Fibroblast of the conjunctiva (primary cell): ENCODE measurements at places on chromosomes 2 and 18.

GRCh38 chr2:237156031-237156856 lies 70.6 kb downstream of the COPS8 start:
- peak; percentile 74 for DNase-seq

- DNase-seq = peak; percentile 76
Measured at GRCh38 chr2:200383380-200384110, 77.1 kb downstream of the SPATS2L start.

DNA sequence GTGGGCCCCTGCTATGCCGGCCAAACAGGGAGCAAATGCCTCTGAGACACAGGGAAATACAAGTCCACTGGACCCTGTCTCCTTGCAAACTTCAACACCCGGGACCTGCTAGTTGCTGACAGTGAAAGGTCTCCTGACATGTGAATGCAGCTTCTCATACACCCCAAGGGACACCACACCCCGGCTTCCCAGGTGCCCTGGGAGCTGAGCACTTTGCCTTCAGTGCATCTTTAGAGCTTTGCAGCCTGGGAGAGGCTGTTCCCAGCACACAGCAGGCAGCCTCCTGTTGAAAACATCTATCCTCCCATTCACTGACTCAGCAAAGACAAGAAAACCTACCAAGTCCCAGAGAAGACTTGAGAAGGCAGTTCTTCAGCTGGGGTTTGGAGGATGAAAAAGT lies 143.4 kb downstream of the COL6A3 start:
- no peak for DNase-seq

DNA sequence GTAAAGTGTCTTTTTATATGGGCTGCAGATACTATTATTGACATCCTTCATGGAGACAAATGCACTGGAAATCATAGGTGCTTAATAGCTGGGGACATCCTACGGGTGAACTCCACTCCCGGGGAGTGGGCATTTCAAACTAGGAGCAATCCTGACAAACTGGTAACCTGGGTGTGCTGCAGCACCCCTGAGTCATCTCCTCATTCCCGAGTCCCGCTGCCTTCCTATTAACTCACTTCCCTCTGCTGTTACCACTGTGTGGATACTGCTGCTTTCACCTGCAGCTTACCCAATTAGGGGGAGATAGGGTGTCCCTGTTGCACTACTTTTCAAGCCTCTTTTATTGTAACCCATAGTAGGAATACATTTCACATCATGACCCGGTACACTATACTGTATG lies 134.2 kb downstream of the RAPGEF4 start:
- DNase-seq = no peak

DNA sequence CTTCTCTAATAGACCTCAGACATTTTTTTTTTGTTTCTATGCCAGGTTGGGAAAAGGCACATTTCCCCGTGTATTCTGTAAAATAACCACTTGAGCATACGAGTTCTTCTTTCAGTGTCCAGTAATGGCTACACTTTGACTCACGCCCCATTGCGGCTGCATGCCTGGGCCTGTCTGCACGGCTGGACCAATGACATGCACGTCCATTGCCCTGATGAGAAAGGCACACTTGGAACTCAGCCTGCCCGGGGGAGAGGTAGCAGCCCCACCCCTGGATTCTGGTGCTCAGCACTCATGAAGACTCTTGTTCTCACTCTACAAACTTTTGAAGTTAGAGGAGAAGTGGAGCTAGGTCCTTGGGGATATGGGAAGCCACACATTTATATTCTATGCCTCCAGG lies 5.8 kb downstream of the PCARE start:
- no peak for DNase-seq

- DNase-seq = no peak
Measured at GRCh38 chr2:241011751-241012510, 13.5 kb downstream of the SNED1 start.

GRCh38 chr2:68936427-68936826 lies 16.3 kb downstream of the GKN2 start:
- DNase-seq = no peak

- DNase-seq = no peak
Measured at GRCh38 chr2:64112016-64112415, 32.2 kb downstream of the PELI1 start.

- DNase-seq = peak; percentile 41
Measured at GRCh38 chr2:1556776-1557466, 143.7 kb downstream of the TPO start.

DNA sequence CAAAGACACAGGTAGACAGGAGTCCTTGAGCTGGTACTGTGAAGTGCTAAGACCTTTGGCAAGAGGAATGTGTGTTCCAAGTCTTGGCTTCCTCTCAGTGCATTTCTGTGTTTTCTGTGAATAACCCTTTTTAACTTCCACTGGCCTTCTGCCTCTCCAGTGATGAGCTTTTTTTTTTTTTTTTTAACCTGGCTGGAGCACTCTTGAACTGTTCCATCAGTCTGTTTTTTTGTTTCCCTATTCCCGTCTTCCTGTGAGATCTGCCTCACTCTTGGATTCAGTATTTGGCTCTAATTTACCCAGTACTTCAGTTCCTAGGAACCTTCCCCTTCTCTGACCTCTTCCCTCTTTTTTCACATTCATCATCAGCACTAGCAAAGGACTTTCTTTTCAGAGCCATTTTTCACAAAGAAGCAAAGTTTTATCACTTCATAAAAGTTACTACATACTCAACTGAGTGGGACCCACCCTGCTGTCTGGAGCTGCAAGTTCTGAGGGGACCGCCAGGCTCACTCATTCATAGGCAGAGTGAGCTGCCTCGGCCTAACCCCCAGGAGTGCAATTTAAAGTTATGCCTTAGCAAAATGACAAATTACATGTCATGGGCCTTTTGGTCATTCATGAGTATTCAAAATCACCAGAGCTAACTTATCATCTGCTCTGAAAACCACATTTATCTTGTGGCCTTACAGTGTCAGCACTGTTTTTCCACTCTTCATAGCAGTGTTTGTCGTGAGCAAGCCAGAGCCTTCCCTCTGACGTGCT lies 126.9 kb upstream of the DAPL1 start:
- DNase-seq = no peak

- no peak for DNase-seq
Measured at GRCh38 chr2:36820942-36821605, 124.6 kb downstream of the VIT start.

DNA sequence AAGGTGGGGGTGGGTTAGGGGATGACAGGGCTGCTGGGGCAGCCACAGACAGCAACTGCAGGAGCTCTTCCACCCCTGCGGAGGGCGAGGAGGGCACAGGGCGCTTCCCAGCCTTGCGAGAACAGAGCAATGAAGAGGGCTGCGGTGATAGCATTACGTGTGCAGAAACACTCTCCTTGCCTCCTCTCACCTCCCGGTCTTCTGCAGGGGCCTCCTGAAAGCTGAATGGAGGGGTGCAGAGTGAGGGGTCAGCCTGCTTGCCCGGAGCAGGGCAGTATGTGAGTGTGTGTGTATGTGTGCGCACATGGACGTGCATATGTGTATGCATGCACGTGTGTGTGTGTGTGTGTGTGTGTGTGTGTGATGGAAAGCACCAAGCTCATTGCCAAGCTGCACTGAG lies 29.5 kb upstream of the IL1R2 start:
- DNase-seq = no peak

DNA sequence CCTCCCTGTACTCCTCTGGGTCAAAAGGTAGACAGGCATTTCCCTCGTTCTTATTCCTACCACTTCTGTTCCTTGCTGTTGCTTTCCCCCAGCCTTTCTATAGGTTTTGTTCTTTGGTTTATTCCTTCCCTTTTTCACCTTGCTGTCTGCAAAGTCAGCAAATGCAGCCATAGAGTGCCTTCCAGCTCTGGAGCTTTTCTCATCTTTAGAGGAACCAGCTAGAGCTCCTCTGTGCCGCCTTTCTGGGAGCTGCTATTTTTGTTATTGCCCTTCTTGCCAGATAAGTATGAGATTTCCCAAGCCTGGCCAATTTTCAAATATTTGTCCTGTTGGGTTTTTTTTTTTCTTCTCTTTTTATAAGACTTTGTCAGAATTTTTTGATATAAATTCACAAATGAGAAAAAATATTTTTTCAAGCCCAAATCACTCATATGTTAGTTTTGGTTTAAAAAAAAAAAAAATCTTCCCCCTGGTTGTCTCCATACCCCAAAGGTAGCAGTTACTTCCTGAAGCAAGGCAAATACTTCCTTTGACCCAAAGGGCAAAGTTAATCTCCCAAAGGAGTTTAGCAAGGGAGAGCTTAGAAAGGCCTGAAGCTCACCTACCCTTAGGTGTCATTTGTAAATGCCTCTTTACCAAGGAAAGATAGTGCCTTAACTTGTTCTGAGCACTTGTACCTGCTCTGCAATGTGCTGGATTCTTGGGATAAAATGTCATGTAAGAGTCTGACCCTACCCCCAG lies 5.1 kb upstream of the TTC27 start:
- DNase-seq = no peak

- no peak for DNase-seq
Measured at GRCh38 chr2:20589975-20590703, 60.8 kb downstream of the HS1BP3 start.

GRCh38 chr2:119719261-119719627 lies 40.2 kb downstream of the TMEM177 start:
- DNase-seq = no peak

DNA sequence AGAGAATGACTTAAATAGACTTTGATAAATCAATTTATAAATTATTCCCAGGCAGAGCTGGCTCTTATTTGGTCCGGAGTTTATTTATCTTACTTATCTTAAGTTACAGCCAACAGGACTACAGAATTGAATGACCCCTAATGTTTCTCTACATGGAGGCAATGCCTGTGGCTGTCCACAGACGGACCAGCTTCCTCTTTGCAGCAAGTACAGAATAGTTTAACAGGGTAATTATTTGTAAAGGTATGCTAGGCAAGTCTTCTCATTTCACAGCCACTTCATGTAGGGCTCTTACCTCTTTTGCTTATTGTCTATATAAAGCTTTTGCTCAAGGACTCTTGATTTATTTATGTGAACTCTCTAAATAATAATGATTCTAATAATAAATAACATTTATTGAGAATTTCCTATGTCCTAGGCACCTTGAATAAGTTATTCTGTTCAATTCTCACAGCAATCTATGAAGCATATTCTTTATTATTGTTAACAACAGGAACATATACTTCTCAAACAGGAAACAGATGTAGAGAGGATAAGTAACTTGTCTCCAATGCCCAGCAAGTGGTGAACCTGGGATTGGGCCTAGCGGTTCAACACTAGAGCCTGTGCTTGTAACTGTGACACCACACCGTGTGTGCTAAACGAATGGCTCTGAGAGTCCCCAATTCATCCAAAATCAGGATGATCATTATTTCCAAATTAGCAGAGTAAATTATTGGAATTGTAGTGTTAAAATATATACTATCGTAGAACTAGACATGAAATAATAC lies 58.8 kb upstream of the NXPH2 start:
- DNase-seq = no peak
